ENCODE measurements at places on chromosomes 4 and X. TPM values are rescaled to one million over a fixed set of nuclear protein-coding genes. Genes with fewer than 3 reads are reported as not detected.

DNA sequence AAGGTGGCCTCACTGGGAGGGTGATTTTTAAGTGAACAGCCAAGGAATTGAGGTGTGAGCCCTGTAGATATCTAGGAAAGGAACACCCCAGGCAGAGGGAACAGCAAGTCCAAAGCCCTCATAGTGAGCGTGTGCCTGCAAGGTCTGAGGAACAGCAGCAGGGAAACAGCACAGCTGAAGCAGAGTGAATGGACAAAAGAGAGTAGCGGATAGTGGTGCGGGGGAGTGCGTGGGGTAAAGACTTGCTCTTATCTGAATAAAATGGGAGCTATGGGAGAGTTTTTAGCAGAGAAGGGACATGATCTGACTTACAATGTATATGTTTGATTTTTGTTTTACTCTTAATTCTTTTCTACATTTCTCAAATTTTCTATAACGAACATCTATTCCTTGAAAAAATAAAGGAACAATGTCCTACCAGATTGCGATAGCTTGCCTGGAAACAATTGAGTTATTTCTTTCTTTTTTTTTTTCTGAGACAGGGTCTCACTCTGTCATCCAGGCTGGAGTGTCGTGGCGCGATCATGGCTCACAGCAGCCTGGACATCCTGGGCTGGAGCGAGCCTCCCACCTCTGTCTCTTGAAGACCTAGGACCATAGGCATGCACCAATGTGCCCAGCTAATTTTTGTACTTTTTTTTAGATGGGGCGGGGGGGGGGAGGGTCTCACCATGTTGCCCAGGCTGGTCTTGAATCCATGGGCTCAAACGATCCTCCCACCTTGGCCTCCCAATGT lies 19.5 kb upstream of the HADH start:
- no peak overlapping the region for H3K4me3 ChIP-seq
- no peaks in the 10 kb centered on the region for H3K4me1 ChIP-seq
- H3K27me3 ChIP-seq: peaks cover 12% of the 10 kb centered on the region
- DNase-seq: no peak

- H3K36me3 ChIP-seq: no peaks in the 10 kb centered on the region
- H3K4me1 ChIP-seq: no peaks in the 10 kb centered on the region
- H3K4me3 ChIP-seq: no peak overlapping the region
These were observed 110.6 kb downstream of the NEXMIF start for GRCh38 chrX:74814681-74815080.

DNA sequence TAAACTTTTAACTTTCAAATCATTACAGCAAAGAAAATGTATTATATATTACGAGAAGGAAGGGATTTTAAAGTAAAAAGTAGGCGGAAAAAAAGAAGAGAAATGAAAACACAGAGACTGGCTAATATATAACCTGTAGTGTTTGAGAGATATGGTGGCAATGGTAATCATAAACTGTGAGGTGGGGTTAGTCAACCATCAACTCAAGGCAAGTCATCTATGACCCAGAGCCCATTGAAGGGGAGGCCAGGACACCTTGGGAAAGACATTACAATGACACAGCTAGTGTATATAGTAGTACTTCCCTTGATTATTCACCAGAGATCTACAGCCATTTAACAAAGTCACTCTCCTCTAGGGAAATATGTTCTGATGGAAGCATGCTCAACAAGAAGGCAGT lies 423.9 kb upstream of the PITX2 start:
- H3K4me3 ChIP-seq: no peak overlapping the region
- H3K27me3 ChIP-seq: no peaks in the 10 kb centered on the region
- H3K36me3 ChIP-seq: no peaks in the 10 kb centered on the region
- H3K27ac ChIP-seq: no peak overlapping the region
- H3K4me1 ChIP-seq: no peaks in the 10 kb centered on the region

- H3K4me3 ChIP-seq: no peak overlapping the region
- no peaks in the 10 kb centered on the region for H3K27me3 ChIP-seq
- H3K27ac ChIP-seq: no peak overlapping the region
- DNase-seq: no peak
- no peaks in the 10 kb centered on the region for H3K4me1 ChIP-seq
These were observed 573.9 kb upstream of the MAGEB2 start for GRCh38 chrX:29641461-29641860.

- no peaks in the 10 kb centered on the region for H3K4me1 ChIP-seq
- no peak overlapping the region for H3K4me3 ChIP-seq
- H3K27me3 ChIP-seq: no peaks in the 10 kb centered on the region
- DNase-seq: no peak
- no peak overlapping the region for H3K27ac ChIP-seq
These were observed 15.3 kb upstream of the UBA1 start for GRCh38 chrX:47178337-47178736.

DNA sequence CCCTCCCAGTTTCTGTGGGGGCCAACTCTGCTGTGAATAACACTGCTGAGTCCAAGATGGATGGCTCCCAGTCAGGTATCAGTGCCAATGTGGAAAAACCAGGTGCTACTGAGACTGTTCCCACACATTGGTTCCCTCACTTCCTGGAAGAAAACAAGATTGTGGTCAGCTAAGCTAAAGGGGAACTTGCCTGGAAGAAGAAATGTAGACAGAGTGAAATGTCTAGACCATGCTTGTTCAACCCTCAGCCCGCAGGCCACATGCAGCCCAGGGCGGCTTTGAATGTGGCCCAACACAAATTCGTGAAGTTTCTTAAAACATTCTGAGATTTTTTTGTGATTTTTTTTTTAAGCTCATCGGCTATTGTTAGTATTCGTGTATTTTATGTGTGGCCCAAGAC lies 28.6 kb upstream of the UTP14A start:
- H3K4me3 ChIP-seq: no peak overlapping the region
- H3K27me3 ChIP-seq: peaks cover 2% of the 10 kb centered on the region
- H3K27ac ChIP-seq: no peak overlapping the region

GRCh38 chrX:16739574-16739973 lies 20.2 kb downstream of the SYAP1 start:
- H3K27me3 ChIP-seq: no peaks in the 10 kb centered on the region
- no peak overlapping the region for H3K4me3 ChIP-seq
- peaks cover 24% of the 10 kb centered on the region for H3K36me3 ChIP-seq
- H3K4me1 ChIP-seq: no peaks in the 10 kb centered on the region

- H3K4me3 ChIP-seq: no peak overlapping the region
- H3K4me1 ChIP-seq: no peaks in the 10 kb centered on the region
- no peaks in the 10 kb centered on the region for H3K27me3 ChIP-seq
- no peak overlapping the region for H3K27ac ChIP-seq
- H3K36me3 ChIP-seq: no peaks in the 10 kb centered on the region
- no peak for DNase-seq
These were observed 813.0 kb upstream of the POU3F4 start for GRCh38 chrX:82695066-82695465.

DNA sequence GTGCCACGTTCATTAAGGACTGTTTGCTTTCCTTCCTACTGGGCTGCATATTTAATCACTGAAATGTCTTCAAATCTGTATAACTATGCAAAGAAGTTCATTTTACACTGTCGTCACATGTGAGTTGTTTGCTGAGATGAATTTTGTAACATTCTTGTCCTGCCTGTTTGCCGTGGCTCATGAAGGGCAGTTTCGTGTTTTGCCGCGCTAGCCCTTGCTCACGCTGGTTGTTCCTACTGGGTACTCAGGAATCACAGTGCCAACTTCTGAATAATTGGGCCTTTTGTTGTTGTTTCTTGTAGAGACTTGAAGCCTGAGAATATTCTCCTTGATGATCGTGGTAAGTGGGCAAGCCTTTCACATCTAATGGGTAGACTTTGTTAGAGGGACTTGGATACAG lies 52.2 kb downstream of the HTT-AS start:
- no peaks in the 10 kb centered on the region for H3K36me3 ChIP-seq
- DNase-seq: no peak
- H3K27me3 ChIP-seq: peaks cover 7% of the 10 kb centered on the region
- H3K4me1 ChIP-seq: no peaks in the 10 kb centered on the region
- no peak overlapping the region for H3K27ac ChIP-seq

DNA sequence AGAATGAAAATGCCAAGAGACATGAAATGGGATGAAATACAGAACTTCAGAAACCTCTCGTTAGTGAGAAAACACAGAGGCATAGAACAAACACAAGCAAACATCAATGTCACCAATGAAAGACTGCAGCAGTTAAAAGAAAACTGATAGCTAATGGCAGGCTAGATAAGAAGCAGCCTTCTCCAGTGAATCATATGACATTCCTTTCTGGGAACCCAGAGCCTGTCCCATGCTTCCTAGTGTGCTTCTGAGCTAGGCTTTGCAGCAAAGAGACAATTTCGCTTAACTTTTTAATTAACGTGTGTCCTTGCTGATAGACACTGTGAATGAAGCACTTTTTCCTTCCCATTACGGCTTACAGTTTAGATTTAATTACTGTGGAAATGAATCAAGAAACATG lies 444.6 kb downstream of the IL15 start:
- no peaks in the 10 kb centered on the region for H3K27me3 ChIP-seq
- no peak overlapping the region for H3K27ac ChIP-seq
- no peaks in the 10 kb centered on the region for H3K4me1 ChIP-seq

DNA sequence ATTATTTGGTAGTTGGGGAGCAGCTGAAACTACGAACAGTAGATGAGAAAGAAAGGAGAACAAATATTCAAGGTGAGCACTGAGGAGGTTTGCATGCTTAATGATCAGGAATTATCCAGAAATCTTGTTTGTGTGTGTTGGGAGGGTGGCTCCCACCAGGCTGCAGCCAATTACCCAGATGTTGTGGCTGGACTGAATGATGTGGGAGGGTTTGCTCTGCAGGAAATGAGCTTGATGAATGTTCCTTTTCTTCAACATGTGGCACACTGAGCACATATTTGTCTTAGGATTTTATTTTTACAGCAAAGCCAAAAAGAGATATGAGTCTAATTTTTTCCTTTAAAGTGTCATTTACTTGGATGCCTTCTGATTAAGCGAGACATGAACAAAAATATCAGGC lies 48.3 kb upstream of the AMOT start:
- H3K36me3 ChIP-seq: no peaks in the 10 kb centered on the region
- H3K4me3 ChIP-seq: no peak overlapping the region
- H3K27ac ChIP-seq: no peak overlapping the region
- H3K27me3 ChIP-seq: peaks cover 5% of the 10 kb centered on the region
- H3K4me1 ChIP-seq: no peaks in the 10 kb centered on the region
- DNase-seq: no peak

GRCh38 chr4:75902352-75902751 lies at the start of gene PPEF2:
Gene PPEF2, minus strand, starts transcription at chr4:75902452. Its CDS starts 6,127 bp downstream, at chr4:75896325.
- no peak within 1 kb of the TSS for H3K4me3 ChIP-seq
- DNase-seq: no peak
- H3K27ac ChIP-seq: no peak within 1 kb of the TSS
- peaks cover 21% of the 10 kb centered on the region for H3K27me3 ChIP-seq
- H3K36me3 ChIP-seq: no peaks in the 10 kb centered on the region
- no peaks in the 10 kb centered on the region for H3K4me1 ChIP-seq

DNA sequence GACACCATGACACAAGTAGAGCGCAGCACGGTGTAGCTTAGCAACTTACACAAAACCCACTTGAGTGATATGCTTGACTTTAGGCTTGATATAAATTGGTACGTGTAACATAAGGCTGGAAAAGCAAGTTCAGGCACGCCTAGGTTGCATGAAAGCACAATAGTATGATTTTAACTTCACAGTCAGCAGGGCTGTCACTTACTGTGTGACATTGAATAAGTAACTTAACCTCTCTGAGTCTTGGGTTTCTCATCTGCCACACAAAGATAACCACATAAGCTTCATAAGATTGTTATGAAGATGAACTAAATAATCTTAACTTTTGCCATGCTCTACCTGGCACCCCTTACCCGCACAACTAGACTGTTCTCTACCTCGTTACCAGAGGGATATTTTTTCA lies 9.5 kb downstream of the SRD5A3 start:
- H3K4me1 ChIP-seq: peaks cover 19% of the 10 kb centered on the region
- no peak overlapping the region for H3K27ac ChIP-seq
- no peak for DNase-seq
- no peak overlapping the region for H3K4me3 ChIP-seq
- H3K36me3 ChIP-seq: peaks cover 22% of the 10 kb centered on the region
- H3K27me3 ChIP-seq: no peaks in the 10 kb centered on the region

GRCh38 chrX:39174772-39175417 lies 373.6 kb downstream of the MID1IP1 start:
- no peaks in the 10 kb centered on the region for H3K36me3 ChIP-seq
- peak overlapping the region; percentile 57 for H3K4me3 ChIP-seq
- peak overlapping the region; percentile 87 for H3K27ac ChIP-seq
- DNase-seq: peak; percentile 75

DNA sequence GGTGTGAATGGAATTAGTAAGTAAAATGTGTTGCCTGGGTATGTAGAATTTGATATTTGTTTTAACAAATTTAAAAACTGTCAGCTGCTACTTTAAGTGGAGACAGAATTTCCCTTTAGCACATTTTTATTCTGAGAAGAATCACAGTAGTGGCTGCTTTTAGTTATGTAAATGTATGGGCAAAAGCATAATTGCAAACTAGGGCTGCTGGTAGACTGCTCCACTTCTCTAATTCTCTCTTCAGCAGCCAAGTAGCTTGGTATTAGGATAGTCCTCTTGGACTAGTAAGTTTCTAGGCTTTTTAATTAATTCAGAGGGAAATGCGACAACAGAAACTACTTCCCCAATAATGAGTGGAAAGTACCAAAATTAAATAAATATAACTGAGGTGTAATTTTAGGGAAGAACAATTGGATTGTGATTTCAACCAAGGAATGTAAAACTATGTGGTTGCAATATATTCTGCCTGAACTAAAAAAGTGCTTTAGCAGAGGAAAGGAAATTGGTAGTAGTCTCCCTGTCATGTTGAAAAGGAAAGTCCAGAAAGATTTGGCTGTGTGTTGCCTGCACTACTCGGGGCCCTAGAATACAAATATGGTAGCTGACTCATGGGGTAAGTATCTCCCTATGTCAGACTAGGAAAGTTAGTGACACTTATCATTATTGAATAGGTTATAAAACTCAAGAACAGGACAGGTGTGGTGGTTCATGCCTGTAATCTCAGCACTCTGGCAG lies 9.2 kb upstream of the EIF4E start:
- no peaks in the 10 kb centered on the region for H3K27me3 ChIP-seq
- no peak overlapping the region for H3K4me3 ChIP-seq
- peaks cover 15% of the 10 kb centered on the region for H3K4me1 ChIP-seq
- no peak for DNase-seq
- peaks cover 2% of the 10 kb centered on the region for H3K36me3 ChIP-seq
- H3K27ac ChIP-seq: no peak overlapping the region

- H3K27me3 ChIP-seq: no peaks in the 10 kb centered on the region
- H3K4me3 ChIP-seq: no peak overlapping the region
- no peak for DNase-seq
- H3K36me3 ChIP-seq: no peaks in the 10 kb centered on the region
These were observed 74.2 kb upstream of the EGFL6 start for GRCh38 chrX:13495232-13495631.

The SLC49A3 gene
- total RNA-seq: 0.72 TPM

The ASMT gene
- not detected for total RNA-seq

The HS6ST2 gene
- 1.2 TPM for total RNA-seq

The AMBN gene
- not detected for total RNA-seq

The ATXN3L gene
- total RNA-seq: not detected

The SMAD1 gene
- total RNA-seq: 4.3 TPM

The DUX4 gene
- not detected for total RNA-seq

The KLHL4 gene
- total RNA-seq: not detected

The TLR3 gene
- not detected for total RNA-seq

The S100P gene
- total RNA-seq: 2.1 TPM

The SEC24B gene
- total RNA-seq: 32.5 TPM

The KDM6A gene
- 24.2 TPM for total RNA-seq
